Omental fat pad (tissue), 4 donors: ENCODE measurements at places on chromosomes 7 and 10. TPM values are rescaled to one million over a fixed set of nuclear protein-coding genes. Genes with fewer than 3 reads are reported as not detected.

GRCh38 chr7:46424934-46425333, 503.9 kb upstream of the IGFBP3 start:
- DNase-seq = no peak

The CTAGE8 gene
- 0.65 TPM for total RNA-seq

DNA sequence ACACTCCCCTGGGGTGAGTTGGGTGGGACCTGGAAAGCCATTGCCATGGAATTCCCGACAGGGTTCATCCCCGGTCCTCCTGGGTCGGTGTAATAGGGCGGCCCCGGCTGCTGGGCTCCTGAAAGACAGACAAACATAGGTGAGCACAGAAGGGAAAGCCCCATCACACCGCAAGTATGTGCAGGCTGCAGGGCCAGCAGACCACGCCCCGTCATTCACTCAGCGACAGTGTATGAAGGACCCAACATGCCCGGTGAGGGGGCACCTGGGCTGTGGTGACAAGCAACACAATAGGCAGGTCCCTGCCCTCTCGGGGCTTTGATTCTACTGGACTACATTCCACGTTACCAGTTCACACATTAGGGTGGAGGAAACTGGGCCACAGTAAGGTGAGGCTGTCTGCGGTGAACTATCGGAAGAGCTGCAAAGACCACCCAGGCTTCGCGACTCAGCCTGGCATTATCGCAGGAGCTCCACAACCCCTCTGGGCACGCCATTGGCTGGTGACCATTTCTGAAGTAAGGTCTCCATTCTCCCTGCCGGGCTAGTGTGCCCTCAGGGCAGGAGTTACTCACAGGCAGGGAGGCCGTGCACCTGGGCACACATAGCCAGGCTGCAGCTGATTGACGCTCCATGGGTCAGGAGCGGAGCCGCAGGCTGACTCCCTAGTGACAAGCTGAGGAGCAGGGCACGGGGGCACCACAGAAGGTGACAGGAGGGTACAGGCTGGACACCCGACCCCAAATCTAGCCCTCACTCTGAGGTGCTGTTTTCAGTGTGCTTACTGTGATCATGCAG, 99.2 kb downstream of the VOPP1 start:
- no peak for DNase-seq

The KCNIP2 gene
- 60.4 TPM for total RNA-seq

The GARIN1A gene
- 2.8 TPM for total RNA-seq

- DNase-seq = no peak
Observed at GRCh38 chr10:43671659-43672531, 23.2 kb upstream of the ZNF32 start.

DNA sequence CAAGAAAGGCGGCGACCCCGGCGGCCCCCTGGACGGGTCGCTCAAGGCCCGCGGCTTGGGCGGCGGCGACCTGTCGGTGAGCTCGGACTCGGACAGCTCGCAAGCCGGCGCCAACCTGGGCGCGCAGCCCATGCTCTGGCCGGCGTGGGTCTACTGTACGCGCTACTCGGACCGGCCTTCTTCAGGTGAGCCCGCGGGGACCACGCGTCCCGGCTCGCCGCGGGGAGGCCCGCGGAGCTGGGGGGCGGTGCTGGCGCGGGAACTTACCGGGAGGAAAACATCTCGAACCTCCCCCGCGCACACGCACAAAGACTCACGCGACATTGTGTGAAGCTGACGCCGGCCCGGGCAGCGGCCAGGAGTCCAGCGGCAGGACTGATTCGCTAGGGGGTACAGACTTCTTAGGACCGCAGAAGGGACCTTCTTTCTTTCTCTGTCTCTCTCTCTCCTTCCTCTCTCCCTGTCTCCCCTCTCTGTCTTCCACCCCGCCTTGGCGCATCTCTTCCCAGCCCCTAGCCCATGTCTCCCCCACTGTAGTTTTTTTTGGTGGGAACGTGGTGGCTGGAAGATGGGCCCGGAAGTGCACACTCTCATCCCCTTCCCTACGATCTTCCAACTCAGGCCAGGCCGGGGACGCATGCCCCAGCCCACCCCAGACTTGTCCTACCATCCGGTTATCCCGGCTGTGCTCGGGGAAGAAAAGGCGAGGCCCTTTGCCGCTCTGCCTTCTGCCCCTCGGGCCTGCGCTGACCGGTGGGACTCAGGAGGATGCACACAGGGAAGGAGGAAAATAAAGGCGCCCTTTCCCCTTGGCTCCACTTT, 1.2 kb downstream of the EN2 start:
- no peak for DNase-seq

DNA sequence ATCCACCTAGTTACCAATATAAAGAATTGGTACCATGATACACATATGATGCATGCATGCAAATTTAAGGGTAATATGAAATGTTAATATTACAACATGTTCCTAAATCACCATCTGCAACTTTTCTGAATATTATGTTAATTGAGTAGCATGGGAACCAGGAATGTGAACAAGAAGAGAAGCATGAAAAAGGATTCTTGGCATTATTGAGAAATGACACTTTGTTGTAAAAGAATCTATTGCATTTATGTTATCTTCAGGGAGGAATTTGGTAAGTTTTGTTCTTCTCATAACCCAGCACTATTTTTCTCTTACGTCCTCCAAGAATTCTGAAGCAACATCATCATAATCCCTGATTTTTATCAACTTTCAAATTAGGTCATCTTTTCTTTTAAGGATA, 159.9 kb upstream of the SLC25A13 start:
- no peak for DNase-seq

DNA sequence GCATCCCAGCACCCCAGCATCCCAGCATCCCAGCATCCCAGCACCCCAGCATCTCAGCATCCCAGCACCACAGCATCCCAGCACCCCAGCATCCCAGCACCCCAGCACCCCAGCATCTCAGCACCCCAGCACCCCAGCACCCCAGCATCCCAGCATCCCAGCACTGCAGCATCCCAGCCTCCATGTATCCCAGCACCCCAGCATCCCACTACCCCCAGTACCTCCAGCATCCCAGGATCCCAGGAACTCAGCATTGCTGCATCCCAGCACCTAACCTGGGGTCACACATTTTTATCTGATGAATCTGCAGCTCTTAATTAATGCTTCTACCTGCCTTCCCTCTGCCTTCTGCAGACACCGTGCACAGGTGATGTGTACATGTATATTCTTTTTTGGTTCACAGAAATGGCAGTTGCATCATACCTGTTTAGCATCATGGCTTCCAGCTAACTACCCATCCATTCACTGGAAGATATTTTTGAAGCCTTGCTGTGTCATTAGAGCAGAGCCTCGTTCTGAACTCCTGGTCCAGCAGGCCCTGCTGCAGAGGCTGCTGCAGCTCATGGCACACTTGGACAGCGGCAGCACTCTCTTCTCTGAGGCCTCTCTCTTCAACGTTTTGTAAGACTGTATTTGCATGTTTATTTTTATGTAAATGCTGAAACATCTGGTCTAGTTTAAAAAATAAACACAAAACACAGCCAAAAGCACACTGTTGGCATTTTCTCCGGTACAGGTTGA, 4.6 kb upstream of the CFAP46 start:
- no peak for DNase-seq
